Skin of body (tissue), 3 donors: ENCODE measurements at places on chromosomes 5 and 9.

DNA sequence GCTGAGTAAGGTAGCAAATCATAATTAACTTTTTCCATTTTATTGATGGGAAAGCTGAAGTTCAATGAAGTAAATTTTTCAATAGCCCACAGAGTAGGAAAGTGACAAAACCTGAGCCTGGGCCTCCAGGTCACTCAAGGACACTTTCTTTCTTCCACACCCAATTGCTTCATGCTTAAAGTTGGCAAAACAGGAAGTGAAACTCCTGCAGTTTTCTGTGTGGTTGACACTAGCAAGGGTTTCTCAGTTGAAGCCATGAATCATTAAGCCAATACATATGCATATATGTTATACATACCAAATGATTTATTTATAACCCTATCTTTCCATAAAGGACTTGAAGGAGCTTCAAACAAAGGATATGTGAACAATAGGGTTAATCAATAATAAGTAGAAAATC lies 13.9 kb downstream of the TLR4 start:
- no peak for DNase-seq

- no peak for DNase-seq
Observed at GRCh38 chr5:68087866-68088265, 127.7 kb upstream of the PIK3R1 start.

DNA sequence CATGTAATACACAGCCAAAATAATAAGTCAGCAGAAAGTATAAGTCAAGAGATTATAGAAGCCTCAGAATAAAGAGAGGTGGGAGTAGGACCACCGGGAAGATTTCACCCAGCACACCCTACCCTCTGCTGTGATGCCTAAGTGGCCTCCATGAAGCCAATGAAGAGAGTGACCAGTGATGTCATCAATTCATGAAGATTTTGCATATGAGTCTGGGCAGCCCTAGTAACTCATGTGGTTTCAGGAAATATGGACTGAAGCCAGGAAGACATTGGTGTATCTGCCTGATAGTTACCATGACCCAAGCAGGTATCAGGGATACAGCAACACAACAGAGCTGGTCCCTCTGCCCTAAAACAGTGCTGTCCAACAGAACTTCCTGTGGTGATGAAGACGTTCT lies 135.3 kb downstream of the ADAMTS12 start:
- DNase-seq: no peak

- no peak for DNase-seq
Observed at GRCh38 chr5:180830253-180831138, 27.9 kb upstream of the MGAT1 start.

GRCh38 chr9:37669232-37669631 lies 18.5 kb downstream of the FRMPD1 start:
- DNase-seq: no peak

DNA sequence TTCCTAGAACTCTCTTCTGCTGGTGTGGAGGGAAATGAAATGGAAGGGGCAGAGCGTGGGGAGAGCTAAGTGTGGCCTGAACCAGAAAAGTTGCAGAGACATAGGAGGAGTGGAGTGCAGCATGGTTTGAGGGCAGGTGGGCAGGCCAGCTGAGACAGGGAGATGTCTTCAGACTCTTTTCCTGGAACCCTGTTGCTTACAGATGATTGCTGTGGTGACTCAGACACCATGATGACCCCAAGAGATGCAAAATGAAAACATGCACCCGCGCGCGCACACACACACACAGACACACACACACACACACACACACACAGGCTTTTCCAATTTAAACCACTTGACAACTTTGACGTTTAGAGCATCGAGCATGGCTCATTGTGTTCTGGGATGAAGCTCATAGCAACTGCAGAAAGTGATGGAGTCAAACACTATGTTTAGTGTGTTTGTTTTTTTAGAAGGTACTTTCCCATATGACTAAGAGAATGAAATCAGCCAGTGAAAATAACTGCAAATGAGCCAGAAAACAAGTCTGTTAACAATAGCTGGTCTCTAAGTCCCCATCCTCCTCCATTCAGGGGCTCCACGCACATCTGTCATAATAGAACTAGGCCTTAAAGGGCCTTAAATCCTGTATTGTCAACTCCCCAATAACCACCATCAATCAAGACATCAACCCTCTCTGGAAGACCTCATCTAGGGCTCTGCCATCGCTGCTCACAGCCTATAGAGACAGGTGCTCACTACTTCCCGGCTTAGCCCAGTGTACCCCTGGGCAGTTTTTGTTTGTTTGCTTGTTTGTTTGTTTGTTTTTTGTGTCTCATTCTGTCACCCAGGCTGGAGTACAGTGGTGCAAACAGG lies 9.6 kb downstream of the TMOD1 start:
- no peak for DNase-seq

DNA sequence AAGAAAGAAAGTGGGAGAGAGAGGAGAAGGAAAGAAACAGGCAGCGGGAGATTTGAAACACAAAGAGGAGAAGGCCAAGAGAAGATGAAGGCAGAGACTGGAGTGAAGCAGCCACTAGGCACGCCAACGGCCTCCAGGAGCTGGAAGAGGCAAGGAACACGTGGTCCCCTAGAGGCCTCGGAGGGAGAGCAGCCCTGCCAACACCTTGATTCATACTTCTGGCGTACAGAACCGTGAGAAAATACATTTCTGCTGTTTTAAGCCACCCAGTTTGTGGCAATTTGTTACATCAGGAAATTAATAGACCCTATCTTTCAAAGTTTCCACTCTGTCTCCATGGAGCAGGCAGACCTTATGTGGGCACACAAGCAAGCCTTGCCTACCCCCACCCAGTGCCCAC lies 133.4 kb downstream of the ACTL7B start:
- DNase-seq: no peak

GRCh38 chr9:106911951-106912350 lies 49.0 kb downstream of the ZNF462 start:
- no peak for DNase-seq
